Activated naive CD4-positive, alpha-beta T cell (primary cell): ENCODE measurements at places on chromosomes 3 and 15.

DNA sequence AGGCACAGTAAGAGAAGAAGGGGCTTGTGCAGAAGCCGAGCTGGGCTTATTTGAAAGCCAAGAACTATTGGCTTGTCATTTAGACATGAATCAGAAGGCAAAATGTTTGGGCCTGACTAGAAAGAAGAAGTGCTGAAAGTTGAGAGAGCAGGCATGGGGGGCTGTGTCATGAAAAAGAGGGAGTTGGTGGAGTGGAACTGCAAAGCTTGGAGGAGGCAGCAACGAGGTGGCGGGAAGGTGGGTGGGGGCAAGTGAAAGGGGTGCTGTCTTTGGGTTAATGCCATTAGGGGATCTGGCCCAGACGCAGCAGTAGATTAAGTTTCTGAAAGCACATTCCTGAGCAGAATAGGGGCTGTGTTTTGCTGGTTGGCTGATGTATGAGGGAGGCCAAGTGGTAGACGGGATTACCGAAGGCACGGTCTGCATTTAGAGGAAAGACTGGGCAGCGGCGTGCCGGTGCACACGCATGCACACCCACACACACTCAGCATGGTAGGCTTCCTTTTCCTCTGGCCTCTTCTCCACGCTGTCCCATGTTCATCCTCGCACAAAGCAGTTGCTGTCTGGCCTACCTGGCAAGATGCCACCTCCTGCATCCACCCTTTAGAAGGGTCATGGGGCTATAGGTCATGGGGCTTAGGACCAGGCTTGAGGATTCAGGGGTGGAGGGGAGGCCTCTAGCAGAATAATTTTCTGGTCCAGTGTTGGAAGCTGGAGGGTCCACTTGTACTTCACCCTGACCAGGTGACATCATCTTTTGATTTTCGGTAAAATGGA, 43.0 kb downstream of the BOC start:
- no peak for DNase-seq

- DNase-seq: no peak
Measured at GRCh38 chr3:110903771-110904519, 167.7 kb upstream of the NECTIN3 start.

- no peak for DNase-seq
Measured at GRCh38 chr3:151431940-151432339, 28.9 kb downstream of the IGSF10 start.

- no peak for DNase-seq
Measured at GRCh38 chr3:156685752-156686151, 11.4 kb downstream of the TIPARP start.

GRCh38 chr3:188458756-188459155, 304.8 kb downstream of the LPP start:
- no peak for DNase-seq

- no peak for DNase-seq
Measured at GRCh38 chr3:29581311-29581710, 300.4 kb downstream of the RBMS3 start.

DNA sequence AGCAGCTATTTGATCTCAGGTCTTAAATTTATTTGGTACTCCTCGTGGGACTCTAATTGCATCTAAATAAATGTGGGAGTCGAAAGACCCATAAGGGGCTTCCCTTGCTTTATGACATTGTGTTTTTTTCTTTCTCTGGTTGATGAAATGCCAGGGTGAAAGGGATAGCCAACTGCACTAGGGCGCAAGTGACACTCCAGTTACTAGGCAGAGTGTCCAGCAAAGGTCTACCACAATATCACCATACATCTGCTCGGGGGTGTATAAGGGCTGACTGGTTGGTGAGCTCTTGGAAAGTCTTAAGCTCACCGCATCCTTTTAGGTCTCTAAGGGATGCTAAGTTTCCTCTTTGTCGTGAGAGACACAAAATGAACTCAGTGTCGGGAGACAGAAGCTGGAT, 54.0 kb downstream of the PGBD4 start:
- DNase-seq: no peak

DNA sequence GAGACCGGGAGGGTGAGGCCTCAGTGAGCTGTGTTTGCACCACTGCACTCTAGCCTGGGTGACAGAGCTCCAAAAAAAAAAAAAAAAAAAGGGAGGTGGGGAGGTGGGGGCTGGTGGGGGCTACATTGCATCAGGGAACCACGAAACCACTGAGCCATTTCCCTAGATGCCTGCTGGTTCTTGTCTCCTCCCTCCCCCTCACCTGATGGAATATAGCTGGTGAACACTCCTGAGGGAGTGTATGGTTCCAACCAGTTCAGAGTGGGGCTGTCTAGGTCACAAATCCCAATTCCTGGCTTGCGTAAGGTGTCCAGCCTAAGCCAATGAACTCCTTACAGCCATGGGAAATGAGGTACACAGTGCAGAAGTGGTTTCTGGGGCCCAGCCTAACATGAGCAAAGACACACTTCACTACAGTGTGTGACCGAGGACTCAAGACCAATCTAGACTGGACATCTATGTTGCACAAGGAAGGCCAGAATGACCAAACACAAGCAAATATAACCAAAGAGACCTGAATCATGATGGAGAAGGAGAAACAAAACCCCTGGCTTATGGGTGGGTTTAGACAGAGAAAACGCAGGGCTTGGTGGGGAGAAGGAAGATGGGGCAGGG, 39.1 kb upstream of the OSBPL11 start:
- DNase-seq: no peak

DNA sequence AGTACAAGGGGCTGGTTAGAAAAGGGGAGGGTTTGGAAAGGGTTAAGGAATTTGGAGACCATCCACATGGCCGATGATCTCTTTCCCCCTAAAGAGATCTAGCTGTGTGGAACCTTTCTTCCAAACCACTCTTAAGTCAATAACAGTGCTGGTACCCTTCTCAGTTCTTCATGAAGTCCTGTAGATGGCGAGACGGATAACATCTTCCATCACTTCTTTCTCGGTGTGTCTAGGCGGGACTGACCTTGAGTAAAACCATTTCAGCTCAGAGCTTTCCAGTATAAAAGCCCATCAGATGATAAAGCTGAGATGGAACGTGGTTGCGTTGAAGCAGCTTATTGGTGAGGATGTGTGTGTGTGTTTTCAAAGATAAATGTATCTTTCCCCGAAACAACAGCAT, 151.5 kb upstream of the BHLHE40 start:
- no peak for DNase-seq

- no peak for DNase-seq
Measured at GRCh38 chr3:52498137-52499054, 3.3 kb downstream of the STAB1 start.

GRCh38 chr3:141767066-141767465, 3.9 kb downstream of the GRK7 start:
- no peak for DNase-seq

- DNase-seq: no peak
Measured at GRCh38 chr3:194130807-194131589, 5.0 kb upstream of the HES1 start.

GRCh38 chr15:92845126-92845508, 55.0 kb upstream of the CHD2 start:
- DNase-seq: no peak

GRCh38 chr15:32646291-32646690, 4.8 kb downstream of the SCG5 start:
- no peak for DNase-seq

- no peak for DNase-seq
Measured at GRCh38 chr3:154486949-154487348, 57.0 kb upstream of the GPR149 start.

GRCh38 chr15:59208613-59209249, 2.1 kb downstream of the LDHAL6B start:
- no peak for DNase-seq

DNA sequence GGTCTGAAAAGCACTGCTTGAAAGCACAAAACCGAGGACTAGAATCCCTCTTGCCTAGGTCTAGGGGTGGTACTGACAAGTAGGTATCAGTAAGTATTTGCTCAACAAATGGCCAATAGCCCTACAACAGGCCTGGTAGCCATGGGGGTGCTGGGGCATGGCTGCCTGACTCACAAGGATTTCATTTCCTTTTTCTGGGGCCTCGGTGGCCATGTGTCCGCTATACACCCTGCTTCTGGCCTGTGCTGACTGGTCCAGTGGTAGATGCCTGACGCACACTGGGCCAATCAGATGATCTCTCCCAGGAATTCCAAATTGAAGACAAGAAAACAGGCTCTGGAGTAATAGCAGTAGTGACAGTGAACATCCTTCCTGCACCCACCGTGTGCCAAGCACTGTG, 29.4 kb downstream of the MELTF start:
- no peak for DNase-seq

- DNase-seq: no peak
Measured at GRCh38 chr3:155449613-155450267, 156.3 kb upstream of the STRIT1 start.

GRCh38 chr3:141388823-141389621, 20.7 kb downstream of the ZBTB38 start:
- no peak for DNase-seq

DNA sequence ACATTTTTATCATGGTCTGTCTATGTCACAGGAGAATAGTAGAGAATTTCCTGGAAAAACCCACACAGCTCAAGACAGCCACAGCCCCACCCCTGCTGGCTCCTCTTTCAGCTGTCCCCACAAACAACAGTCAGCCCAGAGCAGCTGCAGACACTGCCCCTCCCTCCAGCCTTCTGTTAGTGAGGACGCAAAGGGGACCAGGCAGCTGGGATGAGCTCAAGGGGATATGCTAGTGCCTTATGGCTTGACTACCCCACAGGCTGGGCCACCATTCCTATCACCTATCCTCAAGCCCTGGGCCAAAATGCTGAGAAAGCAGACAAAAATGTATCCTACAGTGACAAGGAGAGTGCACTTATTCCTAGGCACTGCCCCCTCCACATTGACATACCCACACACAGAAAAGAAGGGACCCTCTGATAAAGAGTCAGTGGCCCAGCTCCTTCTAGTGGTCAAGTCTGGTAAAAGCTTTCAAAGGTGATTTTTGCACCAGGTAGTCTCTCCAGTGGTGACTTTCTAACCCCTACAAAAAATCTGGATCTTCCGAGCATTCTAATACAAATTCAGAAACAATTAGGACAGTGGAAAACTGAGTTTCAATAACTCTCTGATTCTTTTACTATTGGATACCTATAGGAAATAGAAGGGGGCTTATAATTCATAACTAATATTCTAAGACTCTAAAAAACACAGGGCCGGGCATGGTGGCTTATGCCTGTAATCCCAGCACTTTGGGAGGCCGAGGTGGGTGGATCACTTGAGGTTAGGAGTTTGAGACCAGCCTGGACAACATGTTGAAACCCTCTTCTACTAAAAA, 3.0 kb upstream of the MAP1A start:
- DNase-seq: no peak
